ENCODE measurements at places on chromosomes 4 and X.

DNA sequence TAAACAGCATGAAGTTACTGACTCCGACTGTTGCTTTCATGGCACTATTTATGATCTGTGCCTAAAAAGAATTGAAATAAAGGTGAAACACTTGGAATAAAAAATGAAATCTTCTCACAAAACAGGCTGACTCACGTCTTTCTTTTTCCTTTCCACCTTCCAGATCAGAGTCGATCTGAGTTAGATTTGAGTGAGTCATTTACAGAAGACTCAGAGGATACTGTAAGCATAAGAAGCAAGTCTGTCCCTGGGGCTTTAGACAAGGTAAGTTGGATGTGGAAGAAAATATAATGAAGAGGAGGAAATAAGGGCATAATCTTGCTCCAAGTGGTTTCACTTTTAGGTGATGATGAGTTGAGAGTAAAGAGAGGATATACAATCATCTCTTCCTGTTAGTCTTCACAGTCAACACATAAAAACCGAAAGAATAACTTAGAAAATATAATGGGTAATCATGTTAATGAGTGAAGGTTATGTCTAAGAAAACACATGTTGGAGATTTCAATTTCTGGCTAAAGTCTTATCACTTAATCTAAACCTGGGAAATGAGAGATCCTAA is 89.7 kb downstream of the SYTL5 start:
- DNase-seq = no peak

GRCh38 chr4:115293093-115293462 is 179.7 kb upstream of the NDST4 start:
- DNase-seq = no peak

GRCh38 chr4:61953386-61953785 is 753.3 kb downstream of the ADGRL3 start:
- no peak for DNase-seq

DNA sequence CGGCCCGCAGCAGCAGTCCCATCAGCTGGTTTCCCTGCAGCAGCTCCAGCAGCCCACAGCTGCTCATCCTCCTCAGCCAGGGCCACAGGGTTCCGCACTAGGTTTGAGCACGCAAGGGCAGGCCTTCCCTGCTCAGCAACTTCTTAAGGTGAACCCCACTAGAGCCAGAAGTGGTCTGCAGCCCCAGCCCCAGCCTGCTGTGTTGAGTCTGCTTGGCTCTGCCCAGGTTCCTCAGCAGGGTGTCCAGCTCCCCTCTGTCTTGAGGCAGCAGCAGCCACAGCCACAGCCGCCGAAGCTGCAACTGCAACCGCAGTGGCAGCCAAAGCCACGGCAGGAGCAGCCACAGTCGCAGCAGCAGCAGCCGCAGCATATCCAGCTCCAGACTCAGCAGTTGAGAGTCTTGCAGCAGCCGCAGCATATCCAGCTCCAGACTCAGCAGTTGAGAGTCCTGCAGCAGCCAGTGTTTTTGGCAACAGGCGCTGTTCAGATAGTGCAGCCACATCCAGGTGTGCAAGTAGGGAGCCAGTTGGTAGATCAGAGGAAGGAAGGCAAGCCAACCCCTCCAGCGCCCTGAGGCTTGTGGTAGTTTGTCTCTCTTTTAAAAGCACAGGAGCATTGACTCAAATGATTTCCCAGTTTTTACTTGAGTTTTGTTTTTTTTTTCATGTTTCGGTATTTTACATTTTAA is 4.6 kb downstream of the SUPT20HL1 start:
- DNase-seq = no peak

DNA sequence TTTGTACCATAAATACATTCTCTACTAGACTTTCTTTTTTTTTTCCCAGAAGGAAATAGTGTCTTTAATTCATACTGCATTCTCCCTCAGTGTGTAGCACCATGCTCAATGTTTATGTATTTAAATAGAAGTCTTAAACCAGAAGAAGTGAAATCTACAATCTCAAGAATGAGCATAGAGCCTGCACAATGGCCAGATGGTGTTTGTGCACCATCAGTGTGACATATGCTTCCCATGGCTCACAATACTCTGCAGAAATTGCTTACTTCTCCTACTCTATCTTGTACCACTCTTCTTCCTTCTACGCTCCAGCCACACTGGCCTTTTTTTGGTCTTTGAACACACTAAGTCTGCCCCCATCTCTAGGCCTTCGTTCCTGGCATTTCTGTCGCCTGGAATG is 2.6 kb upstream of the DOCK11 start:
- no peak for DNase-seq

DNA sequence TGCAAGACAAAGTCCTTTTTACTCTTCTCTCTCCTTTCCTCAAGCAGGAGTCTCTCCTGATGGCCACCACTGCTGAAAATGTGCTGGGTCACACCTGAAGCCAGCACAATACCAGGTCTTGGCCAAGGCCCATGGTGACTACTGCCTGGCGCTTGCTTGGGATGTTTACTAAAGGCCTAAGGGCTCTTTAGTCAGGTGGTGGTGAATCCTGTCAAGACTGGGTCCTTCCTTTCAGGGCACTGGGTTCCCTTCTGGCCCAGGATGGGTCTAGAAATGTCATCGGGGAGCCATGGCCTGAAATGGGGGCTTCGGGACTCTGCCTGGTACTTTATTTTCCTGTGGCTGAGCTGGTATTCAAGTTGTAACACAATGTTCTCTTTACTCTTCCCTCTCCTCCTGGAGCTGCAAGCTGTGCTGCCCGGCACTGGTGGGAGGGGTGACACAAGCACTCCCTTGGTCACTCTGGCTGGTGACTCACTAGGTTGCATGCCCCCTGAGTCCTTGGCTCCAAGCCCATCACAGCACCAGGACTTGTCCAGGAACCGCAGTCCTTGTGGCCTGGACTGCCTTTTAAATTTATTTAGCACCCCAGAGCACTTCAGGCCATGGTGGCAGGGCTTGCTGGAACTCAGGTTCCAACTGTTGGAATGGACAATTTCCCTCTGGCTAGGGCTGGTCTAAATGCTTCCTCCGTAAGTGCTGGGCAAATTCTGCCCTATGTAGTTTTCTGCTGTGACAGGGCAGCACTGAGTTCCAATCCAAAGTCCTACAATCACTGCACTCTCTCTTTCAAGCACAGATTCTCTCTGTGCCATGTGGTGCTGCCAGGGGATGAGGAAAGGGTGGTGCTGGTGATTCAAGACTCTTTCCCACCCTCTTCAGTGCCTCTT is 11.3 kb downstream of the ARL13A start:
- DNase-seq = peak; percentile 80

DNA sequence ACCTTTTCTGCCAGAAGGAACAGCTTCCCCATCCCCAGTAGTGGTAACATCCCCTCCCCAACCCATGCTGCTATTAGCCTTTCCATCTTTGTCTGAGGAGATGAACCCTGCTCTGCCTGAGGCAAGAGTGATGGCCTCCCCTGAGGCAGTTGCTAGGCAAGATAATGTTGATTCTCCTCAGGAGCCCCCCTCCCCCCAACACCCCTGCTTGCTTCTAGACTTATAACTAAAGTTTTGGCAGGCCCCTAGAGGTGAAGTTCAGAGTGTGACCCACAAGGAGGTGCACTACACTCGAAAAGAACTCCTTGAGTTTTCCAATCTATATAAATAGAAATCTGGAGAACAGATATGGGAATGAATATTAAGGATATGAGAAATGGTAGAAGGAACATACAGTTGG is 962.5 kb downstream of the ADGRL3 start:
- DNase-seq = no peak

- DNase-seq = no peak
These were observed 105.8 kb downstream of the CRLF2 start for GRCh38 chrX:1106478-1107210.

GRCh38 chrX:71302461-71303213 is 1.1 kb downstream of the ITGB1BP2 start:
- no peak for DNase-seq

DNA sequence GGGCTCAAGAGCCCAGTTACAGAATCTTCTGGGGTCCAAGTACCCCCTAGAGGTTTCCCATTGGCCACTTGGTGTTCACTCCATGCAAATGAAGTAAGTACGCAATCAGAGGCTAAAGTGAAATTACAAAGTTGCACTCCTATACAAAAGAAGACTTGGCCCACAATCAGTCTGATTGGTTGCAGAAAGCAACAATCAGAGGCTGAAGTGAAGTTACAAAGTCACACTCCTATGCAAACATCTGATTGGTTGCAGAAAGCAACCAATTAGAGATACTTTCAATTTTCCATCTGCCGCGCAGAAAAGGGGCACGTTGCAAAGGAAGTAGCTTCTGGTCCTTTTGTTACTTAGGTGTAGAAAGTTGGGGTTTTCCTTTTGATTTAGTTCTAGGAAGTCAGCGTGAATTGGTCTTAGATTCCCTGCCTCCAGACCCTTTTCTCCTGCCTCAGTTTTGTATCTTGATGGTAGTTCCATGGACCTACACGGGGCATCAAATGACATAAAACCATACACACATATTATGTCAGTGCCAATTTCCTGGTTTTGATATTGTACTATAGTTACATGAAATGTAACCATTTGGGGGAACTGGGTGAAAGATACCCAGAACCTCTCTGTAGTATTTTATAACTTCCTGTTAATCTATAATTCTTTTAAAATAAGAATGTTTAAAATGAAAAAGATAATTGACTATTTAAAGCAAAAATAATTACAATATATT is 12.4 kb upstream of the PIN4 start:
- DNase-seq = no peak

GRCh38 chr4:84690481-84690880 is 107.6 kb downstream of the CDS1 start:
- DNase-seq = no peak

GRCh38 chr4:73007526-73008100 is 61.9 kb downstream of the COX18 start:
- no peak for DNase-seq

DNA sequence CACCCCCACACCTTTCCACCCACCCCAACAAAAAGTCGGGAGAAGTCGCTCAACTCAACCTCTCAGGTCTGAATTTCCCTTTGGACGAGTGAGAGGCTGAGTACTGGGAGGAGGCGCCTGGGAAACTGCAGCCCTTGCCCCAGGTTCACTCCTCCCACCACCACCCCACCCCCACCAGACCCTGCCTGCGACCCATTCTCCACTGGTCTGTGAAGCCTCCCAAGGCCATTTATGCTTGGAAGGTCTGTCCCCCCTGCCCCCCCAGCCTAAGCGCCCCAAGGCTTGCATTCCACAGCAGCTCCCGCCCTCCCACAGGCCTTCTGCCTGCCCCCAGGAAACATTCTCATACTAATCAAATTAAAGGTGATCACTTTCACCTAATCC is 27.2 kb downstream of the ELF4 start:
- DNase-seq = peak; percentile 37

GRCh38 chrX:24528605-24529004 is 63.5 kb downstream of the PDK3 start:
- DNase-seq = no peak

- no peak for DNase-seq
These were observed 51.5 kb downstream of the SLC9A7 start for GRCh38 chrX:46707274-46707965.

DNA sequence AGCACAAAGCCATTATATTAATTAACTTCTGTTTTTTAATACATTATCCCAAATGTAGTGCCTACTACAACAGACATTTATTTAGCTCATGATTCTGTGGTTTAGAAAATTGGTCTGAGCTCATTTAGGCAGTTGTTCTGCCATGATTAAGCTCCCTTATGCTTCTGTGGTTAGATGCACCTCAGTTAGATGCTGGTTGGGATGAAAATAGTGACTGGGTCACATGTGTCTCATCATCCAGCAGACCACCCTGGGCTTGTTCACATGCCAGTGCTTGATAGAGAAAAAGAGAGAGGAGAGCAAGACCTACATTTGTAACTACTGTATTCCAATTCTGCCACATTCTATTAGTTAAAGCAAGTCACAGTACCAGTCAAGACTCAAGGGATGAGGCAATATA is 376.4 kb upstream of the GNPDA2 start:
- DNase-seq = no peak

- no peak for DNase-seq
These were observed 83.6 kb upstream of the GUCY1A1 start for GRCh38 chr4:155582971-155583437.

GRCh38 chr4:17939054-17939453 is 82.5 kb downstream of the LCORL start:
- no peak for DNase-seq

GRCh38 chr4:185965426-185966384 is 103.3 kb upstream of the TLR3 start:
- no peak for DNase-seq

GRCh38 chr4:165369522-165369921 is 9.3 kb upstream of the CPE start:
- no peak for DNase-seq

- no peak for DNase-seq
These were observed 183.7 kb downstream of the FBXW7 start for GRCh38 chr4:152352215-152352614.

GRCh38 chr4:108804648-108805273 is 41.9 kb upstream of the ETNPPL start:
- no peak for DNase-seq

All from SJSA1 (cell line).